CD4-positive, alpha-beta T cell treated with Interleukin-1 beta for 1 hour (primary cell): ENCODE measurements at places on chromosomes 16 and 17.

- no peak for DNase-seq
Measured at GRCh38 chr16:72921620-72922019, 126.3 kb downstream of the ZFHX3 start.

DNA sequence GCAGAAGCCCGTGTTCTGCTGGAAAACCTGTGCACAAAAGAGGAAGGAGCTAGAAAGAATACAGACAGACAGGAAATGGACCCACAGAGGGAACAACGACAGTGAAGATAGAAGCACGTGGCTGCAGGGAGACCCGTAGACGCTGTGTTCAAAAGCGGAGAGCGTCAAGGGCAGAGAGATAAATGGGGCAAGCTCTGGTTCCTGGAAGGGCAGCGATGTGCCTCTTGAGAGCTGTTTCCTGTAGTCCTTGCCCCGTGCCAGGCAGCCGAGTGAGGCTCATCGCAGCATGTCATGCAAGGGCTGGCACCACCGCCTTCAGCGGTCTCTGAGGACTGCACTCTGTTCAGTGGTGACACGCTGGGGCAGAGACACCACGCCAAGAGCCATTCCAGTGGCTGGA lies 43.6 kb upstream of the CACNG5 start:
- DNase-seq = no peak

GRCh38 chr16:82265809-82266208 lies 95.8 kb upstream of the MPHOSPH6 start:
- DNase-seq = no peak

DNA sequence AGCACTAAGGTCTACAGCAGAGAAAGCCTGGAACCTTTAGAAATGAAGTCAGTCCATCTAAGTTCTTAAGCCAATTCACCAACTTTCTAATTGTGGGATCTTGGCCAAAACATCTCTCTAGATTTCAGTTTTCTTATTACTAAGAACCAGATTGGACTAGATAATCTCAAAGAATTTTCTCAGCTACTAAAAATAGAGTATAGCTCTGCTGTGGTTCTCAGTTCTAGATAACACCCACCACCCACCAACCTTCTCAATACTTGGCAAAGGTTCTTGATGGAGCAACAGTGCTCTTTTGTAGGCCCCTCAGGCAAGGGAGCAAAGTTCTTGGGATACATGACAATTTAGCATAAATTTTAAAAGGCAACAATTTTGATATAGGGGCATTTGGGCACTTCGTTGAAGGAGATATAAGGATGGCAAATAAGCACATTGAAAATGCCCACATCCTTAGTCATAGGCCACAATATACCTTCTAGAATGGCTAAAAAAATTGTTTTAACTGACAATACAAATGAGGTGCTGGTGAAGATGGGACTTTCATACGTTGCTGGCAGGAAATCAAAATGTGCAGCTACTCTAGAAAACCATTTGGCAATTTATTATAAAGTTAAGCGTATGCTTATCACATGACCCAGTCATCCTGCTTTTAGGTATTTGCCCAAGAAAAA lies 74.4 kb upstream of the TMEM132E start:
- DNase-seq = no peak

GRCh38 chr17:538181-538973 lies 176.3 kb downstream of the VPS53 start:
- DNase-seq = no peak

GRCh38 chr17:82976982-82977488 lies 102.4 kb upstream of the METRNL start:
- DNase-seq = no peak

DNA sequence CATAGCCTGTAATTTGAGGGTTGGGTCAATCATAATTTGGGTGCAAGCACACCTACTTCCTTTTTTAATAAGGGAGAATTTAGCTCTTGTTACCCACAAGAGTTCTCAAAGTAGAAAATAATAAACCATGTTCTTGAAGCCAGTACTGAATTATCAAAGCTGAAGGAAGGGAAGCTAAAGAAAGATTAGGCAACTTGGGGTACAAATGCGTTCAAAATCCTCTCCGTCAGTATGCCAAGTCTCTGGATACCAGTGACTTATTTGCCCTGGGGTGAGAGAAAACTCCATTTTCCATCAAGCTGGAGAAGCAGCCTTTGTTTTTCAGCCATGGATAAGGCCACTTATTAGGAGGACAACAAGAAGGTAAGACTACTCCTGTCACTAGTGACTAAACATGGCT lies 23.5 kb upstream of the DHRS13 start:
- DNase-seq = no peak
